ENCODE measurements at places on chromosomes 13 and 19.
A peak's percentile ranks its signal among the peaks of the same experiment; 100 is the strongest.

- no peak for DNase-seq
Measured at GRCh38 chr13:51047434-51048165, 63.5 kb downstream of the C13orf42 start.

DNA sequence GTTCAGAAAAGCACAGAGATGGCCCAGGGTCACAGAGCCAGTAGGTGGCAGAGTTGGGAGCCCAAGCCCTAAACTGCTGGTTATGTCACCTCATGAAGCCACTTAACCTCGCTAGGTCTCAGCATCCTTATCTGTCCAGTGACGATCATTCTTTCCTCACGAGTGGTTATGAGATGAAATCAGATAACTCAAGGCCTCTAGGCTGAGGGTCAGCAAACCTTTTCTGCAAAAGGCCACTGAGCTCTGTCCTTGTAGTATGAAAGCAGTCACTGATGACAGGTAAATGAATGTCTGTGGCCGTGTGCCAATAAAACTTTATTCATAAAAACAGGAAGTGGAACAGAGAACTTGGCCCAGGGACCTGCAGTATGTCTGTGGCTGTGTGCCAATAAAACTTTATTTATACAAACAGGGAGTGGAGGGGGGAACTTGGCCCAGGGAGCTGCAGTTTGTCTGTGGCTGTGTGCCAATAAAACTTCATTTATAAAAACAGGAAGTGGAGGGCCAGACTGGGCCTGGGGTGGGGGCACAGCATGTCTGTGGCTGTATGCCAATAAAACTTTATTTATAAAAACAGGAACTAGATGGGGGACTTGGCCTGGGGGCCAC, 71.2 kb downstream of the GNG7 start:
- DNase-seq, result no peak

DNA sequence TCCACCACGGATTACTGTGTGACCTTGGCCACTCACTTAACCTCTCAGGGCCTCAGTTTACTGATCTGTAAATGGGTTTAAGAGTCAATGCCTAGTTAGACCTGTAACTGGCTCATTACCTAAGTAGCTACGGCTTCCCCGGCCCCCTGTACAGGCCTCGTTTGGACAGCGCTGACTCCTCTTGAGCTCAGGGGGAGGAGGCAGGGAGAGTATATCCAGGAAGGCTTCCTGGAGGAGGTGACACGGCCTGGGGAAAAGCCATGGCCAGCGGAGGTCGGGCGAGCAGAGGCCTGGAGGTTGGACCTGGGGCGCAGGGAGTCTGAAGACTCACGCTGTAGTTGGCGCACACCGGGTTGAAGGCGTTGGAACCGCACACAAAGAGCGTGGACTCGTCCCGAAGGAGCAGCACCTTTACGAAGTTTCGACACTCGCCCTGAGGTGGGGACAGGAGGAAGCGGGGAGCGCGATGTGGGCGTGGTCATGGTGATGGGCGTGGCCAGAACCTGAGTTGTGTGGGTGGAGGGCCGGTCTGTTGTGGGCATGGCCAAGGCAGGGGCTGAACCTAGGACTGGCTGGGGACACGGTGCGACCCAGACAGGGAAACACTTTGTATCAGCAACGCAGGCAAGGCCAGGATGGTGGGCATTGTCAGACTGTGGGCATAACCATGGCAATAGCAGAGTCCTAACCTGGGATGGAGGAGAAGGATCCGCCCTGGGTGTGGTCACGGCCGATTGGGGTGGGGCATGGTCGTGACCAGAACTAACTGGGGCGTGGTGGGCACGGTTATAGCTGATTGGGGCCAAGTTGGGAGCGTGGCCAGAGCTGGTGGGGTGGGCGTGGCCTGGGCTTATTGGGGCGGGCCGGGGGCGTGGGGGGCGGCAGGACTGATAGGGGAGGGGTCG, 3.6 kb downstream of the SEMA6B start:
- no peak for DNase-seq

GRCh38 chr19:45079911-45080370, 881 bp downstream of the GEMIN7 start:
- DNase-seq, result no peak

DNA sequence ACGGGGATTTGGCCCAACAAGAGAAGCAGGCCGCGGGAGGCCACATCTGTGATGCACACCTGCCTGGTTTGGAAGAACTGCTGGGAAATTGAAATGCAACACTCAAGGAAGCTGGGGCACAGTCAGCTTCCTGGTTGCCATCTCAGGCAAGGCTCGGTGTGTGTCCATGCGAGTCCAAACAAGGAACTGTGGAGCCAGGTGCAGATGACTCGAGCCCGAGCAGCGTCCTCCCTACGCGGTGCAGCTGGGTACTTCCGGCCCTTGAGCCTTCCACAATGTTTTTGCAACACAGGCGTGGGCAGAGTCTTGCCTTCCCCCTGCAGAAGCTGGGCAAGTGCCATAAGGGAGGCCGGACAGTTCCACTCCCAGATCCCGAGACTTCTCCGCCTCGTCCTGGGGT, 94.6 kb downstream of the CRYL1 start:
- DNase-seq, result no peak

- DNase-seq, result no peak
Measured at GRCh38 chr19:18266771-18267686, 7.2 kb downstream of the IQCN start.

DNA sequence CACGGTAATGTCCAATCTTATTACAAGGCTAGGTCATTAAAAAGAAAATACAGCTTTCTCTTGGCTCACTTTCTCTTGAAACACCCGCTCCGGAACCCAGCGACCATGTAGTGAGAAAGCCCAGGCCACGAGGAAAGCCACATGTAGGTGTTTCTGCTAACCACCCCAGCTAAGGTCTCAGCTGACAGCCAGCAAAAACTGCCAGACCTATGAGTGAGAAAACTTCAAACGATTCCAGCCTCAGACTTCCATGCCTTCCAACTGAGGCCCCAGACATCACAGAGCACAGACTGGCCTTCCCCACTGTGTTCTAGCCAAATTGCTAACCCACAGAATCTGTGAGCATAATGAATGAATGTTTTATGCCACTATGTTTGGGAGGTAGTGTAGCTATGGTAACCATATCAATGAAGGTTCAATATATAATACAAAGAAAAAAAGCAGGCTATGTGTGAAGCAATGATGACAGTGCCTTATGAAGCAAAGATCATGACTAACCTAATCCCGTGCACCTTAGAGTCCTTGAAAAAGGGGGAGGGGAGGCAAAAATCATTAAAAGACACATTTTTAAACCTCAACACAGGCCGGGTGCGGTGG, 11.9 kb upstream of the TPTE2 start:
- no peak for DNase-seq

DNA sequence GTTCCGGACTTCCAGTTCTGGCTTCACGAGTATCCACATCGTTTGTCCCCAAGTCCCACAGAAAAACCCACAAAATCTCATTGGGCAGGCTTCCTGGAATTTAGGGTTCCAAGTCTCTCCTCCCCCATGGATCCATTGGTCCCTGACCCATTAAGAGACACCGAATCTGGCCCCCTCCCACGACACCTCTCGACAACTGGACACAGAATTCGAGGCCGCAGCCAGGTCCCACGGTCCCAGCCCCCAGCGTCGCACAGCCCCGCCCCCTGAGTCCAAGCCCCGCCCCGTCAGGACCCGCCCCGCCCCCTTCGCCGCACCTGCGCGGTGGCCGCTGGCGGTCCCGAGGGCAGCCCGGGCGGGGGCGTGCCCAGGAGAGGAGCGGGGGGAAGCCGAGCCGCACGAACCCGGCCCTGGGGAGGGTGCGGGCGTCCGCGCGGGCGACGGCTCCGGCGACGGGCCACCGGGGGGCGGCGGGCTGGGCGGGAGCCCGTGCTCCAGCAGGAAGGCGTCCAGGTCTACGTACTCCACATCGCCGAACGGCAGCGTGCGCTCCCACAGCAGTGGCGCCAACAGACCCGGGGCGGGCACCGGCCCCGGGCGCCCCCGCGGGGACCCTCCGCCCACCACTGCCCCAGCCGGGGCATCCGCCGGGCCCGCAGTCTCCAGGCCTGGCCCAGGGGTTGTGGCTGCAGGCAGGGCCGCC, 1.8 kb downstream of the DBP start:
- peak; percentile 33 for DNase-seq

DNA sequence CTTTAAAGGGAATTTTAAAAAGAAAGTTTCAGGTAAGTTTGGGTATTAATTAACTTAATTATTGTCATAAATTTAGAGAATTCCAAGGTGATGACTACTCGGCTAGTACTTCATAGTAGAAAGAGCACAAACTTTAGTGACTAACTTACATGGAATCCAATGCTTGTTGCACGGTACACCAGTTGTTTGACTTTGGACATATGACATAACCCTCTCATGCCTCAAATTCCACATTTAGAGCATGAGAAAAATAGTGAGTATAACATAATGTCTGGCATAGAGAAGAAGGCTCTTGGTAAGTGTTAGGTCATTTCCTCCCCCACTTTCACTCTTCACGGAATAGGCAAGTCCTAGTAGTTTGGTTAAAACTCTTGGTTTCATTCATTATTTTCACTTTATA, 1249.4 kb upstream of the SLC10A2 start:
- DNase-seq, result no peak

GRCh38 chr19:45078390-45079062, 534 bp upstream of the GEMIN7 start:
- DNase-seq, result no peak

Measured in anterior cingulate cortex (tissue), 58 donors.